Transverse colon (tissue), 4 donors: ENCODE measurements at places on chromosomes 3 and 15. TPM values are rescaled to one million over a fixed set of nuclear protein-coding genes. Genes with fewer than 3 reads are reported as not detected.

The GABRB3 gene
- total RNA-seq, result 0.48 TPM

The EBLN2 gene
- total RNA-seq, result 10.6 TPM

The TRPM7 gene
- total RNA-seq, result 47.4 TPM

The TMC3 gene
- total RNA-seq, result 0.14 TPM

The FRMD4B gene
- 36.7 TPM for total RNA-seq
